ENCODE measurements at places on chromosomes 4 and X.
A peak's percentile ranks its signal among the peaks of the same experiment; 100 is the strongest.

GRCh38 chrX:19750783-19751467 lies 136.5 kb downstream of the SH3KBP1 start:
- DNase-seq = no peak

DNA sequence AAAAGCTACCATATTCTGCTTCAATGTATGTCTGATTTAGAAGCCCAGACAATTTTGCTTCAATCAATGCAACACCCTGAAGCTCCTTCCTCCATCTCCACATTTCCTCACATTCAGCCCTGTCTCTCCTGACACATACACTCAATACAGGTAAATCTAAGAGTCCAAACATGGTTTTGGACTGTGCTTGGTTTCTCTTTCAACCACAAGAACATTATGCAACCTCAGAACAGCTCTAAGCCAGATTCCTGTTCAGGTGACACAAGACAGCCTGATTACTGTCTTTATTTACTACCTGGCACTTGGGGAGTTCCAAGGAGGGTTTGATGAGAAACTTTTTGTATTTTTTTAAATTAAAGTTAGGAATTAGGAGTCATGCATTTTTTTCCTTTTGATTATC lies 307.5 kb upstream of the SLIT2 start:
- peak; percentile 13 for DNase-seq

DNA sequence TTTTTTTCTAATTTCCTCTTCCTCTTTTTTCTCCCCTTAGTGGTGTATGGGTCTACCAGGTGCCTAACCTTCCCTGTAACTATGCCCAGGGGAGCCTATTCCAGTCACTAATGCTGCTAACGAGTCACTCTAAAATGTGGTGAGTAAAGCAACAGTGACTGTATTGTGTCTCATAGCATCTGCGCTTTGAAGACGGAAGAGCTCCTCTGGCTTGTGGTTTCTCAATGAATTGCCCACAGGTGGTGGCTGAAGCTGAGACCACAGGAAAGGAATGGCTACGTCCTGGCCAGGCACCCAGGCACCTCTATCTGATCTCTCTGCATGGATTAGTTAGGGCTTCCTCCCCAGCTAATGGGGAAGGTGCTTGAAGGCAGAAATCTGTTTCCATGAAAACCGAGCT lies 763.5 kb upstream of the FRG1 start:
- no peak for DNase-seq

- DNase-seq = no peak
Observed at GRCh38 chr4:118772767-118773428, 63.0 kb downstream of the SEC24D start.

- no peak for DNase-seq
Observed at GRCh38 chr4:103567591-103567990, 152.2 kb downstream of the TACR3 start.

GRCh38 chrX:25072247-25072646 lies 56.5 kb upstream of the ARX start:
- DNase-seq = no peak

DNA sequence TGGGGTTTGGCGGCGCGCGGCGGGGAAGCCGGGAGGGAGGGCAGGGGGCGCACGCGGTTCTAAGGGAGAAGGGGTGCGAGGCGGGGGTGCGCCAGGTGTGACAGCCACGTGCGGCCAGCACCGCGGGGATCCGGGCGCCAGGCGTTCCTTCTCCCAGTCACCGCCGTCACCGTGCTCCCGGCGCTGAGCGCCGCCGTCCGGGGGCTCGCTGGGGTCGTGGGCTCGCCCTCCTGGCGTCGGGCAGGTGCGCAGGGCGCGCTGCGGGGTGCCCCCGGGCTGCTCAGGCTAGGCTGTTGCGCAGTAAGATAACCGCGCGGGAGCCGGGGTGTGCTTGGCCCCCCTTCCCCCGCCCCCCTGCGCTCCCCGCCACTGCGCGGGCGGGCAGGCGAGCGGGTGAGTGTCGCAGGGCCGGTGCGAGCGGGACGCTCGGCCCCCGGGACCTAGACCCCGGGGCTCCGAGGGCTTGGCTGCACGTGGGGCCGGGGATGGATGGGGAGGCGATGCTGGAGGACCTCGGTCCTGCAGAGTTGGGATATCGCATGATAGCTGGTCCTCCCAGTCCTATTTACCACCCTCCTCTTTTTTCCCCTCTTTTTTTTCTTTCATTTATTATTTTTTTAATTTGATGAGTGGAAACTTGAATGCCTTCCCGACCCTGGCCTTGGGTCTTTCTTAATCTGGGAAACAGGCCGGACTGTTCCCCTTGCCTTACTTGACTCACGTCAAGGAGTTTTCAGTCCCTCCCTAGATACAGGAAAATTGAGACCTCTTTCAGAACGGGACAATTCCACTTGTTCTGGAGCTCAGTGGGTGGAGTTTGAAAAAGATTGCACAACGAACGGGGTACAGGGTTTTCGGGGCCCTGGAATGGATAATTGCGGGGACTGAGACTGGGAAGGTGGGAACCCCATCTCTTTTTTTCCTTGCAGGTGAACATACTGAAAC lies 797 bp downstream of the TXLNG start:
- DNase-seq = no peak

- no peak for DNase-seq
Observed at GRCh38 chr4:112747036-112747435, 110.1 kb downstream of the LARP7 start.

GRCh38 chrX:55342533-55343501 lies 78.1 kb upstream of the PAGE3 start:
- peak; percentile 28 for DNase-seq

DNA sequence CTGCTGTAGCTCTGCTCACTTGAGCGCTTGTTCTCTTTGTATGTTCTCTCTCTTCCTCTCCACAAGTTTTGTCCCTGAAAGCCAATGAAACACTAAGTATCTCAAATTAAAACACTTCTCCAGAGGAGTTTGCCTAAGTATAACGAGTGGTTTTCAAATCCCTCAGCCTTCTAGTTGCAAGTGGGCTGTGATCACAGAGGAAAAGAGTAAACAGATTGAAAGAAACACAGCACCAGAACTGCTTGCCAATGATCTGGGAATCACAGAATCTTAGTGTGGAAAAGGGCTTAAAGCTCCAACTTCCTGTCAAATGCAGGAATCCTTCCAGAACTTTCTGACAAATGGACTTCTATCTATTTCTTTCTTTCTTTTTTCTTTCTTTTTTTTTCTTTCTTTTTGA lies 4.8 kb upstream of the PRSS12 start:
- no peak for DNase-seq

DNA sequence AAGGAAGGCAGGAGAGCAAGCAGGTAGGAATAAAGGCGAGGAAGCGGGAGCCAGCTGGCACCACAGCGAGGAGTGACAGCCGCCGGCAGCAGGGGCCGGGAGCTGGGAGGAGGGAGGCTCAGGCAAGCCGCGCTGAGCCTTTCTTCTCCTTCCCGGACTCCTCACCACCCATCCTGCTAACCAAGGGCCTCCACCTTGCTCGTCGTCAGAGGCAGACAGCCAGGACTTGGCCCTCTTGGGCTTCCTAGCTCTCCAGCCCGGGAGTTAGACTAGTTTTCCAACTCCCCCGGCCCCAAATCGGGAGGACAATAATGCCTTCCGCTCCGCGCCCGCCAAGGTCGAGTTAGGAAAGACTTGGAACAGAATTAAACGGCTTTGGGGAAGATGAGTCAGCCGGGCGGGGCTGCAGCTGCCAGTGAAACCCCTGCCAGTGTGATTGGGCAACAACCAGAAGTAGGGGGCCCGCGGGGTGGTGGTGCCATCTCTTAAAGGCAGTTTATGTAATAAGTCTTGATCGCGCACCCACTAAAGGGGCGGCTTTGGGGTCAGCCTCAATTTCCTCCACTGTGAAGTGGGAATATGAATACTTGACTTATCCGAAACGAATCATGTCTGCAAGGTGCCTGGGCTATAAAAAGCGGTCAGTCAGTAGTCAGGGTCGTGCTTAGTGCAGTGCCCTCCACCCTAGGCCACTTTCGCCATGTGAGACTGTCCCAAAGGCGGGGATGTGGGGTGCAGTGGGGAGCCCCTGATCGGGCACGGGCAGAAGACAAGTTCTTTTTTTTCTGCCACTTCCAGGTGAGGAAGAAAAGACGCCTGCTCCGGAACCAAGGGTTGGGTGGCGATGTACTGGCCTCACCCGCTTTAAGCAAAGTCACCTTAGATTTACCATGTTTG lies 6.7 kb upstream of the HSD17B10 start:
- peak; percentile 70 for DNase-seq

DNA sequence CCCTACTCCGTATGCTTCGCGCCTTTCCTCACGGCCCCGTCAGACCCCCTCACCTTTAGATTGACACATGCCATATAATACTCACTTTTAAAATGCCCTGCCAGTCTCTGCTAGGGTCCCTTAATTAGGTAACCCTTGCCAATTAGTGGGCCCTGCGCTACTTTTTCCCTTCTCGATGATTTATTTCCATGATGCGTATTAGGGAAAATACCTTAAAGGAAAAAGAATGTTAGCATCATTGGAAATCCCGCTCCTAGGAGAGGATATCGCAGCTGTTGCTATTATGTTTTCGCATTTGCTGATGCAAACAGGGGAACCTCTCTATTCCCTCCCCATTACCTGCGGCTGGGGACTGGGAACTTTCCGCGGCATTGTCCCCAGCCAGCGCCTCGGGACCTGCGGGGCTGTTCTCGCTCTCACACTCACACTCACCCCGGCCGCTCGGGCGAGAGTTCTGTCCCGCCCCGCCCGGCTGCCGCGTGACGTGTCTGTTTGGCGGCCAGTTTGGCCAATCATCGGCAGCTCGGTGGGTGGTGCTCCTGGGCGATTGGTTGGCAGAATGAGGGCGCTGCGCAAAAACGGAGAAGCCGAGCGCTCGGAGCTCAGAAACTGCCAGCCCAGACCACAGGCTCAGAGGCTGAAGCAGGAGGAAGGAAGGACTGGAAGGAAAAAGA lies at the start of gene PCDH10:
TSS of gene PCDH10 (plus strand) at position 605 of the 674 bp plus-strand sequence. CDS start 847 bp downstream, outside the sequence.
- DNase-seq = peak; percentile 49

GRCh38 chrX:76148041-76148665 lies 24.7 kb upstream of the PBDC1 start:
- peak; percentile 18 for DNase-seq

DNA sequence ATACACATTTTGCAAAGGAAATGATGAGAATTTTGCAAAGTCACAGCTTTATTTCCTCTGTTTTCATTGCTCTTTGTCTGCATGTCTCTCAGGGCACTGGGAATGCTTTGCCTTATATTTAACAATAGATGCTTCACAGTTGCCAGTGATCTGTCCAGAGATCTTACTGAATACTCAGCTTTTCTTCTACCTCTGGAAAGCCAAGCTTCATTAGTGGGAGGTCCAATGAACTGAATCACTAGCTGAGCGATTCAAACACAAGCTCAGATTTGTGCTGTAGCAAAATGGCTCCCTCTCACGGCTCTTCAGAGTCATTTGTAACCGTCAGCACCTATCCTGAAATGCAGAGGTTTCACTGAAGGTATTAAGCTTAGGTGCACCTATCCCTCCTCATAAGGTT lies 138.9 kb downstream of the DCLK2 start:
- peak; percentile 34 for DNase-seq

DNA sequence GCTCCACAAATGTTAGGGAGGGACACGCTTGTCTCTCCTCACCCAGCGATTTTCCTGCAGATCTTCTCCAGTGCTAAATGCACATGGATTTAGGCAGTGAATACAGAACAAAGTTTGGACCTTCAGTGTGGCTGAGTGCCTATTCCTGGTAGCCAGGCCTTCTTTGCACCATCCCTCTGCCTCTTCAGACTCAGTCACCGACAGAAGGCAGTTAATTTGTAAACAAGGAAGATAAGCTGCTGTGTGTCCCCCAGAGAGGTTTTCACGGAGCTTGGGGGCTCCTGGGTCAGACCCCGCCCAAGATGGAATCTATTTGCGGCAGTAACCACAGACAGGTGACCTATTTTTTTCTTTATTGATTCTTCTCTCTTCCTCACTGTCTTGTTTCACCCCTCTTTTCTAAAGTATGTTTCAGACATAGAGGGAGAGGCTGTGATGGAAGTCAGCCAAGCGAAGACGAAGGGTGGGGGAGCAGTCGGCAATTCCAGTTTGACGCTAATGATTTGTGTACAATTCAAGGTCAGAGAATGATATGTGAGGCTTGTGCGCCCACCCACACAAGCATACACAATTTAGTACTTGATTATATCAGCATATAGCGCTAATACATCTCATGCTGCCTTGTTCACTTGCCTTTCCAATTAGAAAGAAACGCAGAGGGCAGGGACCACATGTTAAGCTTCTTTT lies 200.8 kb downstream of the MGST2 start:
- DNase-seq = no peak

DNA sequence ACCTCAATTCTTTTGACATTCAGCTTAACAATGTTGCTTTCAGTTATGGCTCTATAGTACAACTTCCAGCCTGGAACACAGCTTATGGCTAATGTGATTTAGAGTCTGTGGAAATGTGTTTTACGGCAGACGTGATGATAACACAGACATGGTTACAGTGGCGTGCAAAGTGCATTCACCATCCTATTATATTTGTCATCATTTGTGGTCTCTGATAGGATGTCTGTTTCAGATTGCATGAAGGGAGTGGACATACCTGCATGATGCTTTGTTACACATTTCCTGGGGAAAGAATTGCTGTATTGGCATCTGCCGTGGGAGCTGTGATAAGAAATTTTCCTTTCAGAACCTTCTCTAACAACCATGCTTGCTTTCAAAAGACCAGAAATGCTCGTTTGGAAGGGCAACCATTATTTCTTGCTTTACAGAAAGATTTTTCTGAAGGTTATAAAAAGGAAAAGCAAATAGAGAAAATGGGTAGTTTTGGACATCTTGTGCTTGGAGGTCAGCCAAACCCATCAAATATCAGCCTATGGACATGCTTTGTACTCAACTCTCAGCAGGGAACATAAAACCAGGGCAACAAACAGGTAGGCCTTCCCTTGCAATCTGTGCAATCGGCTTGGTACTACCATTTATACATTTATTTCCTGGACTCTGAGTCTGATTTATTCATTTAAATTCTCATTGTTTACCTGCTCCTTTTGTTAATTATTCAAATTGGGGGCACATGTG lies 273.9 kb downstream of the TLL1 start:
- DNase-seq = peak; percentile 84

DNA sequence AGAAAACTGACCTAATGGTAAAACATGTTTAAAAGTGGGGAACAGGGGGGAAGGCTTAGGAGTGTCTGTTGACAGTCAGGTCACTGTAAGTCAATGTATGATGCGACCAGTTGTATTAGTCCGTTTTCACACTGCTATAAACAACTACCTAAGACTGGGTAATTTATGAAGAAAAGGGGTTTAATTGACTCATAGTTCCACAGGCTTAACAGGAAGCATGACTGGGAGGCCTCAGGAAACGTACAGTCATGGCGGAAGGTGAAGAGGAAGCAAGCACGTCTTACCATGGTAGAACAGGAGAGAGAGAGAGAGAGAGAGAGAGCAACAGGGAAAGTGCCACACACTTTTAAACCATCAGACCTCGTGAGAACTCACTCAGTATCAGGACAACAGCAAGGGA lies 13.0 kb upstream of the PLAC1 start:
- no peak for DNase-seq

GRCh38 chrX:118621081-118621759 lies 106.2 kb upstream of the IL13RA1 start:
- no peak for DNase-seq

- DNase-seq = no peak
Observed at GRCh38 chr4:112329672-112330375, 32.7 kb downstream of the ALPK1 start.

- DNase-seq = no peak
Observed at GRCh38 chrX:17298564-17298963, 76.4 kb upstream of the NHS start.

Data from cerebellar cortex (tissue), 1 donor.